Activated naive CD4-positive, alpha-beta T cell treated with Interleukin-2 at 50 U/mL for 16 hours (primary cell): ENCODE measurements at places on chromosomes 11 and 22.
A peak's percentile ranks its signal among the peaks of the same experiment; 100 is the strongest.

- no peak for DNase-seq
Measured at GRCh38 chr22:43706151-43706550, 106.0 kb downstream of the EFCAB6 start.

- no peak for DNase-seq
Measured at GRCh38 chr11:126293726-126294125, 10.1 kb upstream of the DCPS start.

GRCh38 chr22:47564651-47565434 lies 802.4 kb downstream of the TBC1D22A start:
- no peak for DNase-seq

DNA sequence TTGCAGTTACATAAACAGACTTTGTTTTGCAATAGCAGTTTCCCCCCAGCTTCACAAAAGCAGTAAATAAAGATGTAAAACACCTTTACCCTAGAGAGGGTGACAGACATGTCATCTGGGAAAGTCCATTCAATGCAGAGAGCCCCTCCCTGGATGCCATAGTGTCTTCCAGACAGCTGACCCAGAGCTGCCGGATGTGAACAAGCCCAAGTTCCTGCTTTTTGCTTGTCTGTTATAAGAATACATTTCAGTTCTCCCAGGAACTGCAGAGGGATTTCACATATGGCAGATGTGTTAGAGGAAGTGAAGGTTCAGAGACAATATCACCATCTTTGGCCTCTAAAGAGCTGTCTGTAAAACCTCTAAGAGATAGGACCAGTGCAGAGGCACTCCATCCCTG lies 48.9 kb downstream of the RELT start:
- no peak for DNase-seq

DNA sequence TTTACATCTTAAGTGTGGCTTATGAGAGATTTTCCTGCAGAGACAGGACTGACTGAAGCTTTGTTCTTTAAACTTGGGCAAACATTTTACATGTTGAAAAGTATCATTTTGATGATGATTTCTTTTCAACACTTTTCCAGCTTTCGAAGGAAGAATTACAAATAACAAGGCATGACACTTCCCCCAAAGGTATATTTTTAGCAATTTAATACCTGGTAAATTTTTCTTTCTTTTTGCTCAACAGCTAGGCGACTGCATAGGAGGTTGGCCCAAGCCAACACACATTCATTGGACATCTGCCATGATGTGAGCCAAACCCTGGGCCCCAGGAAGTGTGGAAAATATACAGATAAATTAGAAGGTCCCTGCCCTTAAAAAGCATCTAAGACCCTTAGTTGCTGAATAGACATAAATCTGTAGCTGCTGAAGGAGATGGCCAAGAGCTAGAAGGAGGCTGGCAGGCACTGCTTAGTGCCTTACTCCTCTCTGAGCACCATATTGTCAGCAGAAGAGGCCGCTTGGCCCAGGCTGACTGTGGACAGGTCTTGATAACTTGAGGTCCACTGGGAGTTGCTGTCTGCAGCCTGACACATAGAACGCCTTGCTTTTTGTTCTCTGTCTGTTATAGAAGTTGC lies 53.3 kb upstream of the CD44 start:
- no peak for DNase-seq

DNA sequence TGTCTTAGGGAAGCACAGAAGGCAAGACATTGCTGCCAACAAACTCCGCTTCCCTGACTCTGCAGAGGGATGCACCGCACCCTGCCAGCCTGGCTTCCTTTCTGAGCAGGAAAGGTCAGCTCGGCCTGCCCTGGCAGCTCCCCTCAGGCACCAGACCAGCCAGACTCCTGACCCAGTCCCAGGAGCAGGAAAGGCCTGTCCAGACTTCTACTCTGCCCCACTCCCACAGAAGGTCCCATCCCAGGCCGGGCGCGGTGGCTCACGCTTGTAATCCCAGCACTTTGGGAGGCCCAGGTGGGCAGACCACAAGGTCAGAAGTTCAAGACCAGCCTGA lies 17.7 kb downstream of the ARRB1 start:
- no peak for DNase-seq

GRCh38 chr22:50208430-50208938 lies 7.7 kb downstream of the SELENOO start:
- DNase-seq, result no peak

- DNase-seq, result no peak
Measured at GRCh38 chr11:117832511-117832910, 8.0 kb upstream of the FXYD2 start.

DNA sequence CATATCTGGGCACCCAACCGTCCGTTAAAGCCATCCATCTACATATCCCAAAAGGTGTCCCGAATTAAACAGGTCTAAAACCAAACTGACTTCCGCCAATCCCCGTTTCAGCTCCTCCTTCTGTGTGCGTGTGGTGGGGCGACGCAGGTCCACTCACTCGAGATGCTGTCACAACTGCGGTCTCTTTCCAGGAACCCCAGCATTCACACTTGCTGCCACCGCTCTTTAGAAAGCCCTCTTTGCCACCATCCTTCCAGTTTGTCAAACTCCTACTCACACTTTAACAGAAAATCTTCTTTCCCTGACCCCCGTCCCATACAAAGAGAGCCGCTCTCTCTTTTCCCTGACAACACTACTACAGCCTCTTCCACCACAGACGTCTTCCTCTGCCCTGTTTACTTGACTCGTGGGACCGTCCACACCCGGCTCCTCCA lies 467 bp downstream of the ESS2 start:
- DNase-seq, result peak; percentile 42

DNA sequence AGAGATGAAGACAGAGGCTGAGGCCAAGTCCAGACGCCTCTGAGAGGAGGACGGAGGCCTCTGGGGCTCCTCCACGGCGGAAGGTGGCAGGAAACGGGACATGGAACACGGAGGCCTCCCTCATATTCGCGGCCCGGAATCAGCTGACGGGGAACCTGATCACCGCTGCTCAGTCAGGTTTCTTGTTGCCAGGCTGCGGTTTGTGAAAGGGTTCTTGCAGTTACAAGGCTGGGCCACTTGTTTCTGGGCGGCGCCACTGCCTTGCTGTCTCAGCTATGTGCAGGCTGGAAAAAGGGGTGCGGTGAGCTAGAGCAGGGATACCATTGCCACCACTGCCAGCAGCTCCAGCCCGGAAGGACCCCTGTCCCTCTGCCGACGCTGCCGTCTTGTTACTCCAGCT lies 10.0 kb upstream of the MMP1 start:
- DNase-seq, result no peak

DNA sequence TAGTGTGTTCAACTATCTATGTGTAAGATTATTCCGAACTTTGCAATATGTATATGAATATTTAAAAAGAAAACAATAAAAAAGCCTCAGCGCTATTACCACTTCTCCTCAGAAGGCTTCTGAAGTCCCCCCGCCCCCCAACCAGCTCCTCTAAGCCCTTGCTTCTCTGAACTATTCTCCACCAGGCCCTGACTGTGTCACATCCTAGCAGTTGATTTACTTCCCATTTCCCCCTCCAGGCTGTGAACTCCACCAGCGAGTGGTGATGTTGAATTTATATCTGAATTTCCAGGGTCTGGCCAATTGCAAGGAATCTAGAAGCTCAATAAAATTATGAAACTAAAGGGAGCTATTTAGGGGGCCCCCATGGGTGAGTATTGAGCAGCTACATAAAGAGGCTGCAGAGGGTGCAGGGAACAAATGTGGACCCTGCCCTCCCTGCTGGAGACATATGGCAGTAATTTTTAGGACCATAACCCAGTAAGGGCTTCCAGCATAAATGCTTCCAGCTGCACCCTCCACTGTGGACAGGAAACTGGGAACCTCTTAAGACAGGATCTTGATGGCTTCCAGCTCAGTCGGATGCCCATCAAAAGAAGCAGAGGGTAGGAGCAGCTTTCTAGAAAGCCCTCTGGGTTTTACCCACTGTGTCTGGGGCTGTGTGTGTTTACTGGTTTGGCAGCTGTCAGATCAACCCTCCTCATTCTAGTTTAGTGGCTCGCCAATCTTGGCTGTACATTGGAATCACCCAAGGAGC lies 81.4 kb downstream of the TIMP3 start:
- DNase-seq, result no peak

GRCh38 chr11:133240908-133241655 lies 291.2 kb downstream of the OPCML start:
- DNase-seq, result no peak

- DNase-seq, result no peak
Measured at GRCh38 chr11:32332990-32333319, 102.4 kb downstream of the WT1 start.

- no peak for DNase-seq
Measured at GRCh38 chr22:31350410-31350863, 4.3 kb upstream of the PATZ1 start.

DNA sequence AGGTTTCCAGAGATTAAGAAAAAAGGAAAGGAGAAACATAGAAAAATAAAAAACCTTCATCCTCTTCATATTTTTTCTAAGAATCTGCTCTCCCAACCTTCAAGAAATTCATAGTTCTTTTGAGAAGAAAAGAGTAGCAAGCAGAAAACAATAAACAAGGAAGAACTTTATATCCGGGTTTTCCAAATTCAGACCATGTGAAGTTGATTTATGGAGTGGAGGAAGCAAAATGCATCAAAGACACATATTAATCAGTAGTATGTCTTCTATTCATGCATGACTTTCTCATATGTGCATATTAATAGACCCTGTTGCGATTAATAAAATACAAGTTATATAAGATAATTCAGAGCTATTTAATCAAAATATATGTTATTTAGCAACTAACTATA lies 20.5 kb upstream of the CTSC start:
- DNase-seq, result no peak

GRCh38 chr22:40203572-40203971 lies 25.8 kb downstream of the TNRC6B start:
- no peak for DNase-seq

DNA sequence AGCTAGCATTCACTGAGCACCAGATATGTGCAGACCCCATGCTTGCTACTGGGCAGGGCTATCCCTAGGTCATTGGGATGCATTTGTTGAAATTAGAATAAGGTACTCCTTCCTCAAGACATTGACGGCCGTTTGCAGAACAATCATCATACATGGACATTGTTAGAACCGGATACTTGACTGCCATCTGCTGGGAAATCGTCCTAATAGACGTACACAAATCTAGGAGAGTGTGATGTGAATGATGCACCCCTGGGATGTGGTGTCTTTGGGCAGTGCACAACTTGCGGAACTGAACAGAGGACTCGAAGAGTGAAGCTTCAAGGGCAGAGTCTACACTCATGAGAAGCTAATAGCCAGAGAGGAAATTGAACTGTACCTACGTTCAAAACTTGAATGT lies 35.9 kb downstream of the MYO18B start:
- DNase-seq, result no peak

DNA sequence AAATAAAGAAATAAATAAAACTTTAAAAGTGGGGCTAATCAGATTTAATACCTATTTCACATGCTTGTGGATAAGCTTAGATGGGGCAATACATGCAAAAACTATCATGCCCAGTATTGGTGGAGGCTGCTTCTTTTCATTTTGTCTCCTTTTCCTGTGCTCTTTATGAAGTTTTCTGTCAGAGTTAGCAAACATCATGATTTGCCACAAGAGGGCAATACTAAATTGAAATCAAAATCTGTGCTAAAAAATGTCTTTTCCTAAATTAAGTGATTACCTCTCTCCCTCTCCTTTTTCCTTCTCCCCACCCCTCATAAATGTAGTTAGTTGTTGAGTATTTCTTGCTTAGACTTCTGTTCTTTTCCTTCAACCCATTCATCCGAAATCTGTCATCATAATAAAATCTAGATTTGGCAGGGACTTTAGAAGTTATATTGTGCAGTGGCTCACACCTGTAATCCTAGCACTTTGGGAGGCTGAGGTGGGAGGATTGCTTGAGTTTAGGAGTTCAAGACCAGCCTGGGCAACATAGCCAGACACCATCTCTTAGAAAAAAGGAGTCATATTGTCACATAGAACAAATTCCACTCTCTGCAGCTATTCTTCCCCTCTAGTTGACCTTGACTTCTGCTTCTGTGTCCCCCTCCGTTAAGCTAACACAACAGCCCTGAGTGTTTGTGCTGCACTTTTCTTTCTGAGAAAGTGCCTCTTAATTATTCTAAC lies 4.7 kb upstream of the ARHGAP42 start:
- no peak for DNase-seq

GRCh38 chr22:47287516-47287915 lies 525.1 kb downstream of the TBC1D22A start:
- no peak for DNase-seq

- DNase-seq, result no peak
Measured at GRCh38 chr11:27460158-27460978, 12.2 kb downstream of the LGR4 start.

- DNase-seq, result no peak
Measured at GRCh38 chr11:46695345-46696211, 4.8 kb downstream of the ARHGAP1 start.

GRCh38 chr22:23496445-23496833 lies 83.7 kb downstream of the IGLL1 start:
- DNase-seq, result no peak

- DNase-seq, result no peak
Measured at GRCh38 chr11:19499026-19499669, 213.5 kb upstream of the NAV2 start.

DNA sequence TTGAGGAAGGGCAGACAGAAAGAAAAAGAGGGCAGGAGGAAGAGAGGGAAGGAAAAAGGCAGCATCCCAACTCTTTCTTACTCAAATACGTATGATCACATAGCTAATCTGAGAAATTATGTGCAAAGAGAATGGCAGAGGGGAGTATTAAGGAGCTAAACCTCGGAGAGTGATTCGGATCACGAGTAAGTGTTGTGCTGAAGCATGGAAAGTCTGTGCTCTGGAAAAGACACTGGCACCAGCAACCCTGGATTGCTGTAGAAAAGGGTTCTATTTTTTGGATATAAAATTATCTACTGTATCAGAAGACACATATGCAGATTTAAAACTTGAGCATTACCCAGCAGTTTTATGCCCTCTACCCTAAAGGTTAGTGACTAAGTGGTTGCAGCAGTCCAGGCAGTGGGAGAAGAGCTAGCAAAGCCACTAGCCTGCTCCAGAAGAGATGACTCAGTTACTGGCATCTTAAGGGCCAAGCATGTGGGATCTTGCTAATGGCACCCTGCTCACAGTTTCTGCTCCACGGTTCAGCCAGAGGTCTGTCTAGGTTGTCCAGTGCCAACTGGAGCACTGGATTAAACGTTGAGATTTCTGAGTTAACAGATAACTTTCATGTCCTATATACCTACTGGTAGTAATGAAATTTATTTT lies 151.7 kb downstream of the SWAP70 start:
- DNase-seq, result no peak

- no peak for DNase-seq
Measured at GRCh38 chr11:94068764-94069163, 47.6 kb downstream of the HEPHL1 start.

GRCh38 chr22:34639911-34640310 lies 426.0 kb upstream of the ISX start:
- no peak for DNase-seq

DNA sequence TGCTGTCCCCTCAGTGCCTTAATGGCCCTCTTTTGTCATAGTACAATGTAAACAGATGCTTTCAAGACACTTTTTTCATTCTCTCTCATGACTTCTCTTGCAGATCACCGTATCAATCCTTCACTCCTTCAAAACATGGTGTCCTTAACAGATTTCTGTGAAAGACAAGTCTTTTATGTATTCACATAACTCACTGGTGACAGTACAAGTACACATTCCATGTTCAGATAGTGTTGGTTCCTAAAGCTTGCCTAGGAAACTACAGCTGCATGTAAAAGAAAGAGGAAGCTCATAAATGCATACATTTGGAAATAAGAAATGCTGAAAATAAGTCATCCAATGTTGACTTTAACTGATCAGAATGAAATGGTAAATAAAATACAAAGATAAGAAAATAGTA lies 5.0 kb upstream of the OR52E6 start:
- DNase-seq, result no peak
